ENCODE measurements at places on chromosomes 5 and 9.

- no peak for DNase-seq
These were observed 329.2 kb downstream of the OSTF1 start for GRCh38 chr9:75417471-75417870.

DNA sequence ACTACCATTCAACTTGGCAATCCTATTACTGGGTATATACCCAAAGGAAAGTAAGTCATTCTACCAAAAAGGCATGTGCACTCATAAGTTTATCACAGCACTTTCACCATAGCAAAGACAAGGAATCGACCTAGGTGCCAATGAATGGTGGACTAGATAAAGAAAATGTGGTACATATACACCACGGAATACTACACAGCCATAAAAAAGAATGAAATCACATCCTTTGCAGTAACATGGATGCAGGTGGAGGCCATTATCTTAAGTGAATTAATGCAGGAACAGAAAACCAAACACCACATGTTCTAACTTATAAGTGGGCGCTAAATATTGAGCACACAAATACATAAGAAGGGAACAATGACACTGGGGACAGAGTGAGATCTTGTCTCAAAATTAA, 65.8 kb upstream of the SUB1 start:
- no peak for DNase-seq

DNA sequence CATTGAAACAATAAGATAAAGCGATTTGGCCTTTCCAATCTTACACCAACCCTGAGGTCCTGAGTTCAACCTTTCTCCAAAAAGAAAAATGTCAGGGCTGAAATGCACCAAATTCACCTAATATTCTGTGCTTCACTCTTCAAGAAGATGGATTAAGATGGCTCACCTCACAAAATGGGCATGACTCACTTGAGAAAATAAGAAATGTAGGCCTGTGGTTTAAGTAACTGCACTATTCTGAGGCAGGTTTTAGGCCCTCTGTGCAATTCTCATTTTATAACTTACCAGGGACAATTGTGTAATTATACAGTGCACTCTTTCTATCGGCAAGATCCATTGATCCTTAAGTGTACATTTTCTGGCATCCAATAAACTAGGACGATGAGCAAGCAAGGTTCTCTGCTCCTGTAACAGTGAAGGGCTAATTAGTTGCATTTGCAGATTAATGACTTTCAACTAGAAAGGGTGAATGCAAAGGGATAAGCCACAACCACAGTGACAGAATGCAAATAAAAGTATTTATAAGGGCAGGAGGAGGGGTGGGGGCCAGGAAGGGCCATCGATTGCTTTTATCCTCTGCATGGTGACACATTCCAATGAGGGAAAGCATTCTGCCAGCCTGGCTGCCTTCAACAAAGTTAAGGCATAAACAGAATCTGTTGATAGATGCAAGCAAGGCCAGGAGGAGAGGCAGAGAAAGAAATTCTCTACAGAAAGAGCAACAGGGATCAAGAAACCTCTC, 214.5 kb downstream of the CAAP1 start:
- no peak for DNase-seq

GRCh38 chr5:174872271-174872670, 147.9 kb downstream of the MSX2 start:
- DNase-seq, result no peak

DNA sequence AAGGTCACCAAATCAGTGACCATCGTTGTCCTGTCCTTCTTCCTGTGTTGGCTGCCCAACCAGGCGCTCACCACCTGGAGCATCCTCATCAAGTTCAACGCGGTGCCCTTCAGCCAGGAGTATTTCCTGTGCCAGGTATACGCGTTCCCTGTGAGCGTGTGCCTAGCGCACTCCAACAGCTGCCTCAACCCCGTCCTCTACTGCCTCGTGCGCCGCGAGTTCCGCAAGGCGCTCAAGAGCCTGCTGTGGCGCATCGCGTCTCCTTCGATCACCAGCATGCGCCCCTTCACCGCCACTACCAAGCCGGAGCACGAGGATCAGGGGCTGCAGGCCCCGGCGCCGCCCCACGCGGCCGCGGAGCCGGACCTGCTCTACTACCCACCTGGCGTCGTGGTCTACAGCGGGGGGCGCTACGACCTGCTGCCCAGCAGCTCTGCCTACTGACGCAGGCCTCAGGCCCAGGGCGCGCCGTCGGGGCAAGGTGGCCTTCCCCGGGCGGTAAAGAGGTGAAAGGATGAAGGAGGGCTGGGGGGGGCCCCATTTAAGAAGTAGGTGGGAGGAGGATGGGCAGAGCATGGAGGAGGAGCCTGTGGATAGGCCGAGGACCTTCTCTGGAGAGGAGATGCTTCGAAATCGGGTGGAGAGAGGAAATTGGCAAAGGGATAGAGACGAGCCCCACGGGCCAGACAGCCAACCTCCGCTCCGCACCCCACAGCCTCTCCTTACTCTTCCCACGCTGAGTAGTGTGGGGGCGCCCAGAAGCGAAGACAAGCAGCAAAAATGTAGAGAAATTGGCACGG, 1.7 kb downstream of the RXFP3 start:
- no peak for DNase-seq

DNA sequence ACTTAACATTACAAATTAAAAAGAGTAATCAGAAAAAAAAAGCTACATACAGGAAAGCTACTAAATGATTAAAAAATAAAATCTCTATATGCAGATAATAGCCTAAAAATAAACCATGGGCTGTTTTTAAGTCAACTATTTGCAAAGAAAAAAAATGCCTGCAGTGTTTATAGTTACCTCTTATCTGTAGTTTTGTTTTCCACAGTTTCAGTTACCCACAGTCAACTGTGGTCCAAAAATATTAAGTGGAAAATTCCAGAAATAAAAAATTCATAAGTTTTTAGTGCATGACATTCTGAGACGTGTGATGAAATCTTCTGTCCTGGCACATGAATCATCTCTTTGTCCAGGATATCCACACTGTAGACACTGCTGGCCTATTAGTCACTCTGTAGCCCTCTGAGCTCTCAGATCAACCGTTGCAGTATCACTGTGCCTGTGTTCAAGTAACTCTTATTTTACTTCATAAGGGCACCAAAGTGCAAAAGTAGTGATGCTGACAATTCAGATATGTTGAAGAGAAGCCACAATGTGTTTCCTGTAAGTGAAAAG, 59.2 kb downstream of the PRELID2 start:
- no peak for DNase-seq
